ENCODE measurements at places on chromosomes 3 and 15.

GRCh38 chr3:64460877-64461276, 226.9 kb downstream of the ADAMTS9 start:
- DNase-seq = no peak

DNA sequence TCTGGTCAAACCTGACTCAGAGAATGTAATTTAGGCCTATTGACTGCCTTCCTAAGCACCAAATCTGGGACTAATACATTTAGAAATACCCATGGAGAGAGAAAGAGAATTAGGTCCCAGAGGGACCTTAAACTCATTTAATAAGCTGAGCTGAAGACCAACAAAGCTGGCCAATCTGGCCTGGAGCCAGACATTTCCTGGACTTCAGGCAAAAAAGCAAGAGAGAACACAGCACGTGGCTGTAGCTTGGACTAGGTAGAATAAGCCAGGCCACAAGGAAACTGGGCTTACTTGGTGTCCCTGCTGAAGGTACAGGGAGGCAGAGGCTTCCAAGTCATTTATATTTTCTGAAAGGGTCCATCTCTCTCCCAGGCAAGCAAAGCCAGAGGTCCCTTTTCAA, 88.1 kb downstream of the RTP4 start:
- no peak for DNase-seq

DNA sequence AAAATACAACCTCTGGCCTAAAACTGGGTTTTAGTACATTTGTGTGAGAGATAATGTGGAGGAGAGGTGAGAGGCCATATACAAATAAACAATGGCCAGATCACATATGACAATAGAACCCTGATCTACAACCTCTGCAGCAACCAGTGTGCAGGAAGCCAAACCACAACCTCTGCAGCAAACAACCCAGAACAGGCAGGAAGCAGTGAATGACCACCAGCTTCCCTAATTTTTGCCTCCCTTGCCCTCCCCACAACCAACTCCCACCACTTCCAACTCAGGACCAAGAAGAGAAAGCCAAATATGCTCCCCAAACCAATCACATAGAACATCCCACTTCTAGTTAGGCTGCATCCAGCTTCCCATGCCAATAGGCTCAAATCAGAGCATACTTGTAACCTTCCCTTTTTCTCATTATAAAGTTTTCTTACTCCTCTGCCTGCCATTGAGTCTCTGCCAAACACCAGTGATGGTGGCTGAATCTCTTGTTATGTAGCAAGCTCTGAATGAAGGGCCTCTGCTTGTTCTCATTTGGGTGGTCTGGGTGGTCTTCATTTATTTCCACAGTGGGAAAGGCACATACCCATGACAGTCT, 102.6 kb upstream of the GAP43 start:
- DNase-seq = no peak

GRCh38 chr3:188309437-188310269, 155.7 kb downstream of the LPP start:
- DNase-seq = no peak

GRCh38 chr3:183265157-183265642, 12.1 kb downstream of the B3GNT5 start:
- DNase-seq = peak; percentile 65

GRCh38 chr3:185823078-185824044, 1.5 kb downstream of the IGF2BP2 start:
- peak; percentile 44 for DNase-seq

GRCh38 chr15:52505151-52505550, 23.5 kb downstream of the MYO5A start:
- no peak for DNase-seq

- DNase-seq = no peak
Observed at GRCh38 chr3:13141183-13141582, 68.0 kb upstream of the IQSEC1 start.

DNA sequence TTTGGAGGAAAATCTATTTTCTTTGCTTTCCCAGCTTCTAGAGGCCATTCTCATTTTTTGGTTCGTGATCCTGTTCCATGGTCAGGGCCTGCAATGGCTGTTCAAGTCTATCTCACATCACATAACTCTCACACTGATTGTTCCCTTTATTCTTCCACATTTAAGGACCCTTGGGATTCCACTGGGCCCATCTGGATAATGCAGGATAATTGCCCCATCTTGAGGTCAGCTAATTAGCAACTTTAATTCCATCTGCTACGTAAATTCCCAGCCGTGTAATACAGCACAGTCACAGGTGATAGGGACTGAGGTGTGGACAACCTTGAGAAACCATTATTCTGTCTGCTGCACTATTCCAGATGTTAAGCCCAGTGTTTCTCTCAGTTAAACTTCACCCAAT, 311.6 kb upstream of the CNTN4 start:
- no peak for DNase-seq

DNA sequence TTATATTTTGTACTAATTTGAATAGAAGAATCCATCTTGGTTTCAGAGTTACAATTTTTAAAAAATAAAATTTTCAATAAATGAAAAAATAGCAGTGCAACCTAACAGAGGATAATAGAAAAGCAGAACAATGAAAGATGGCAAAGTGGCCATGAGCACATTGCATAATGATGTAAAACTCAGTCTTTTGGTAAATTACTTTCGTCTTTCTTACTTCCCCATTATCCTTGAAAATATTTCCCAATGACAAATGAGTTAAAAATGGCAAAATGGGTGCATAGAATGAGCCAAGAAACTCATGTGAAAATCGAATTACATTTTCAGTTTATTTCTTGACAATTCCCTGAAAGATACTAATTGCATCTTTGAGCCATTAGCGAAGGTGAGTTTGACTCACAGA, 236.4 kb downstream of the CDIN1 start:
- DNase-seq = no peak

GRCh38 chr3:4862973-4863372, 116.3 kb upstream of the BHLHE40 start:
- no peak for DNase-seq
